Activated CD4-positive, alpha-beta T cell treated with anti-CD3 and anti-CD28 coated beads for 36 hours (primary cell): ENCODE measurements at places on chromosomes 1 and 21.

- DNase-seq: no peak
Observed at GRCh38 chr1:82225421-82226185, 424.9 kb downstream of the ADGRL2 start.

DNA sequence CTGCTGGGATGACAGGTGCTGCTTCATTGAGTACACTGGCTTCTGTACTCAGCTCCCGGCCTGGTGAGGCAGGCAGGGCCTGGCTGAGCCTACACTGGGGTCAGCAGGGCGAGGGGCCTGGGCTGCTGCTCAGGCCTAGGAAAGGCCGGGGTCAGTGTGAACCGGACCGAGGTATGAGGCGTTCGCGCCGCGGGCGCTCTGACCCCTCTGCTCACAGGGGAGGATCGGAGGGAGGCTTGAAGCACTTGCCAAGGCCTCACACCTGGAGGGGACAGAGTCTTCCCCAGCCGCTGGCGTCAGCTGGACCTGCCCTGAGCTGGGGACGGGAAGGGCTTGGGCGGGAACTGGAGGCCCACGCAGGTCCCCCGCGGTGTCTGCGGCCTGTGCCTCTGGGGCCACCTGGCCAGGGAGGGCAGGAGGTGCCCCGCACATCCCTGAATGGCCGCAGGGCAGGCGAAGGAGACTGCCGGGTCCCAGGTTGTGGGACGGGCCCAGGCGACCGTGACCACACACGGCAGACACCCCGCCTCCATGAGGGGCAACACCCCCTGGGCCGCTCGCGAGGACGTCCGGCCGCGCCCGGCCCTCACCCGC lies 466 bp downstream of the PEX10 start:
- DNase-seq: no peak

GRCh38 chr1:113156368-113156767 lies 83.4 kb downstream of the LRIG2 start:
- DNase-seq: no peak

DNA sequence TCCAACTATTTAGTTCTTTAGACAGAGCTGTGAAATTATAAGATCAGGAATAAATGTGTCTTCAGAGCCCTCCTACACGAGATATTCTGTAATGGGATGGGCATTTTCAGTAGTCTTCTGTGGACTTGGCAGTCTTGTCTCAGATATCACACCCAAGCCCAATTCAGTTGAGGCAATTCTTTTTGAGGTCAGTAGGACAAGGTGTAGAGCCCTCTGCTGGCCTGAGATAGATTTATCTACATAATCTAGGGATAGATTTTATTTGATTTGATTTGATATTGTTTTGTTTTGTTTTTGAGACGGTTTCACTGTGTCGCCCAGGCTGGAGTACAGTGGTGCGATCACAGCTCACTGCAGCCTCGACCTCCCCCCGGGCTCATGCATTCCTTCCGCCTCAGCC lies 77.5 kb downstream of the FMN2 start:
- DNase-seq: no peak

- DNase-seq: no peak
Observed at GRCh38 chr1:162085991-162086390, 16.5 kb downstream of the NOS1AP start.

DNA sequence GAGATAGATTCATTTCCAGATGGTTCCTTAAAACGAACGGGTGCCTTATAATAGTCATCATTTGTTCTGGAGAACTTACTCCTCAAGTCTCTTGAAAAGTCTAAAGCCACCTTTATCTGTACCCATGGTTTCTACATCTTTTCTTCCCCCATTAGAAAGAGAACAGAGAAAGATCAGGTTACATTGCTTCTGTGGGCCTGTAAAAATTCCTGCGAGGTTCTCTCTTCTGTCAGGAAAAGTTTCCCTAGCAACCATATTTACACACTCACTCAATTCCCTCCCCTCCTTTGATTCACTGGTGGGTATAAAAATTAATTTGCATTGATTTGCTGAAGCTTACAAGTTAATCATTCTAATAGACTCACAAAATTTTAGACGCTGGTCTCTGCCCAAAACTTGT lies 6.7 kb downstream of the PHC2 start:
- no peak for DNase-seq

GRCh38 chr1:45787905-45788304 lies 15.5 kb upstream of the MAST2 start:
- no peak for DNase-seq

DNA sequence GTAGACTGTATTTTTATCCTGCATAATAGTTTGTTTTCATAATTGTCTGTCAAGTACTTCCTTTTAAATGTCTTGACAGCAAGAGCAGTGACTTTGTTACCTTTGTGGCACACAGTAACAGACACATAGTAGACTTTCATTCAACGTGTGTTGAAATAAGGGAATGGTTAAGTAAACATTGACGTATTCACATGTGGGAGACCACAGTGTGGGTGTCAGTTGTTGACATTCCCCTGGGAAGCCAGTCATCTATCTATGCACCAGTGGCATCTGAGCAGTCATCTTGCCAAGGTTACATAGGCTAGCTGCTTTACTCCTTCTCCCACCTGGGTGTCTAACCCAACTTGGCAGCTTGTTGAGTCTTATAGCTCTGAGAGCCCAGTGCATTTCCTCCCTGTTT lies 1.4 kb upstream of the NUP133 start:
- DNase-seq: no peak
